ENCODE measurements at places on chromosomes 5 and 9. TPM values are rescaled to one million over a fixed set of nuclear protein-coding genes. Genes with fewer than 3 reads are reported as not detected.

The RFX3 gene
- total RNA-seq = 1.1 TPM

The KCNV2 gene
- total RNA-seq = not detected

The DNM1 gene
- 45.6 TPM for total RNA-seq

The NIM1K gene
- 4.0 TPM for total RNA-seq

The TAF11L5 gene
- total RNA-seq = not detected

The NKD2 gene
- total RNA-seq = 0.20 TPM

The KDM3B gene
- total RNA-seq = 49.7 TPM

The ECSCR gene
- 0.37 TPM for total RNA-seq

The RABL6 gene
- 80.5 TPM for total RNA-seq

The FGF1 gene
- 0.98 TPM for total RNA-seq

The FBN2 gene
- 96.6 TPM for total RNA-seq

The FAM151B gene
- 2.5 TPM for total RNA-seq

The IFNK gene
- not detected for total RNA-seq

The RMRP gene
- total RNA-seq = 167,582 TPM

The F2R gene
- total RNA-seq = 63.9 TPM

The TAS2R1 gene
- total RNA-seq = not detected

All from subcutaneous preadipocyte (primary cell).